ENCODE measurements at places on chromosomes 4 and X.

GRCh38 chrX:140949233-140949632 is 53.2 kb upstream of the SPANXB1 start:
- DNase-seq: no peak

DNA sequence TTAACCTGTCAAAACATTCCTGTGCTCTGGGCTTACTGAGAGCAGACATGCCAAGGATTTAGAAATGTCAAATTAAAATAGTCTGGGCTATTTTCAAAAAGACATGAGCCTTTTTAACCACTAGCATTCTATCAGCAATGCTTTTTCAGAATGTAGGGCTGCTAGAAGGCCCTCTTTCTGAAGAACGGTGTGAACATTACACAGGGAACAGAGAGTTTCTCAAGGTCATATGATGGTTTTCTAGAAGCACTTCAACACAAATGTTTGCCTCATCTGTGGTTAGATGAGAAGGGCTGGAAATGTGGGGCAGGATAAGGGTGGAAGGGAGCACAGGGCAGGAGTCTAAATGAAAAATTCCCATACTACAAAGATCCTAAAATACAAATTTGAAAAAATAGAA is 39.3 kb downstream of the GRIA3 start:
- no peak for DNase-seq

DNA sequence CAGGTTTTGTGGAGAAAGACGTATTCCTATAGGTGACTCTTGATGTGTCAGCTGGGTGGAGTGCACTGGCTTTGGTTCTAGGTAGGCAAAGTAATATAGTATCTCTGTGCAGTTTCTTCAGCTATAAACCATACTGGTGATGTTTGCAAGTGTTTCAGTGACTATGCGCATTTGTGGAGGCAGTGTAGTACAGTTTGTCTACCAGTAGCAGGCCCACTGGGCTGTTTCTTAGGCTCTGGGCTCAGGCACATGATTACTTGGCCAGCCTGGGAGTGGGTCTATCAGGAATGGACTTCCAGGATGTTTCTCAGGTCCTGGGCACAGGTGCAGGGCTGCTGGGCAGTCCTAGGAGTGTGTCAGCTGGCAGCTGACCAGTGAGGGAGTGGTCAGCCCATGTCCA is 51.9 kb upstream of the INTU start:
- no peak for DNase-seq

GRCh38 chr4:74441744-74442143 is 3.2 kb upstream of the AREG start:
- no peak for DNase-seq

- DNase-seq: no peak
These were observed 1108.1 kb downstream of the PCDH19 start for GRCh38 chrX:99301990-99302389.
